ENCODE measurements at places on chromosomes 6 and 20. TPM values are rescaled to one million over a fixed set of nuclear protein-coding genes. Genes with fewer than 3 reads are reported as not detected.

DNA sequence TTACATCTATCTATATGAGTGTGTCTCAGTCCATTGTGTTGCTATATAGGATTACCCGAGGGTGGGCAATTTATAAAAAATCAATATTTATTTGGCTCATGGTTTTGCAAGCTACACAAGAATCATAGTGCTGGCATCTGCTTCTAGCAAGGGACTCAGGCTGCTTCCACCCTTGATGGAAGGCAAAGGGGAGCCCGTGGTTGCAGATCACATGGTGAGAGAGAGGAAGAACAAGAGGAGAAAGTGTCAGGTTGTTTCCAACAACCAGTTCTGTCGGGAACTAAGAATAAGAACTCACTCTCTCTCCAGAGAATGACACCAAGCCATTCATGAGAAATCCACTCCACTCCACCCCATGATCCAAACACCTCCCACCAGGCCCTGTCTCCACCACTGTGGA is 48.2 kb upstream of the TENT5A start:
- no peak for DNase-seq

DNA sequence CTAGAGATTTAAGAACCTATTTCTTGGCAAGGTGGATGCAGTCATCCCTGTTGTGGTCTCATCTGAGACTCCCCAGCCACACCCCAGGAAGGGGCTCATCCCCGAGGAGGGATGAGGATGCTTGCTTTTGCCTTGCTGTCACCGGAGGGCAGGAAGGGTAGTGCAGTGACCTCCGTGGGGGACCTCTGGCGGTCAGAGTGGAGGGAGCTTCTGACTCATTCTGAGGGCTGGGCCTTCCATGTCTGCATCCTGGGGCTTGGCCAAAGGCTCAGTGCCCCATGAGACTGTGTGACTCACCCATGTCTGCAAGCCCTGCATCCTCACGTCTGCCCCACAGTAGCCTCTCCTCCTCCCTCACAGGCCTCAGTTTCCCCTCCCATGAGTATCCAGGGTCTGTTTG is 38.7 kb downstream of the UQCC2 start:
- no peak for DNase-seq

DNA sequence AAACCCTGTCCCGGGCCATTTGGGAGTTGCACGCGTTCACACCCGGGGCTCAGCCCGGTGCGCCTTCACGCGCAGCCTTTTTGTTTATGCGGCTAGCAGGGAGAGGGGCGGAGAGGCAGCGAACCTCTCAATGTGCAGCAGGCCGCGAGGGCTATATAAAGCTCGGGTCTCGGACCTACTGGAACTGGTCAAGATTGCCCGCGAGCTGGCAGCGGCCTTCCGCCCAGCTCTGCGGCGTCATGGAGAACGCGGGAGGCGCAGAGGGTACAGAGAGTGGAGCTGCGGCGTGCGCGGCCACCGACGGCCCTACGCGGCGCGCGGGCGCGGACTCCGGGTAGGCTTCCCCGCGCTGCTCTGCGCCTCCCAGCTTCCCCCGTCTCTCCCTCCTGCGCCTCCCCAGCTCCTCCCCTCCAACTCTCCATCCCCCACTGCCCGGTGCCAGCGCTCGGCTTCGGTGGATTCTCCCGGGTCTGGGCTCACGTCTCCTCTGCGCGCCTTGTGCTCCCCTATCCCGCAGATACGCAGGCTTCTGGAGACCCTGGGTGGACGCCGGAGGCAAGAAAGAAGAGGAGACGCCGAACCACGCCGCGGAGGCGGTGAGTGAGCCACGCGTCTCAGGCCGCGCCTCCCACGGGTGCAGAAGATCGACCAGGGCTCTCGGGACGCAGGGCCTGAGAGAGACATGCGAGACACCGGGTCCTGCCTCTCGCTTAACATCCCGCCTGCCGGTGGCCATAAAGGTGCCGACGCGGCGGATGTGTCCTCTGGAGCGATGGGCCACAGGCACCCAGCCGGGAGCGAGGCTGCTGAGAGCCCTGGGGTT is at the start of gene RIPPLY2:
RIPPLY2 (plus strand) TSS at position 183 of the 823 bp plus-strand sequence; CDS start at position 240, 57 bp downstream.
- DNase-seq = no peak

- DNase-seq = peak; percentile 80
These were observed 34.1 kb upstream of the EZR start for GRCh38 chr6:158853072-158853879.

DNA sequence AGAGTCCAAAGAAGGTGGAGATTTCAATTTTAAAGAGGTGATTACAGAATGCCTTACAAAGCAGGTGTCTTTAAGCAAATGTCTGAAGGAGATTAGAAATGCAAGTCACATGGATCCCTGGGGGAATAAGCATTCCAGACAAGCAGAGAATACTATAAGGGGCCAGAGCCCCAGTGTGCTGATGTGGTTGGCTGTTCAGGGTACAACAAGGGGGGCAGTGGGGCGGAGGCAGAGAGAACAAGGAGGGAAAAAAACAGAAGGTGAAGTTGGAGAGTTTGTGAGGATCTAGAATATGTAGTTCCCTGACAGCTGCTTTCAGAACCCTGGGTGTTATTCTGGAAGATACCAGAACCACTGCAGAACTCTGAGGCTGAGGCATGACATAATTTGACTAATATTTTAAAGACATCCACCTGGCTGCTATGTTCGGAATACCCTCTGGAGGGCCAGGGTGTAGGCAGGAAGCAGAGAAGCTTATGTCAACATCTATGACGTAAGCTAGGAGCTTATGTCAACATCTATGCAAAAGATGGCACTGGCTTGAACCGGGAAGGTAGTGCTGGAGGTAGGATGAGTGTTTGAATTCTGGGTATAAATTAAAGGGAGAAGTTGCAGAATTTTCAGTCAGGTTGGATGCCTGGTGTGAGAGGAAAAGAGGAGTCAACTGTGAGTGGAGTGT is 276.3 kb upstream of the AGPAT4 start:
- DNase-seq = no peak

DNA sequence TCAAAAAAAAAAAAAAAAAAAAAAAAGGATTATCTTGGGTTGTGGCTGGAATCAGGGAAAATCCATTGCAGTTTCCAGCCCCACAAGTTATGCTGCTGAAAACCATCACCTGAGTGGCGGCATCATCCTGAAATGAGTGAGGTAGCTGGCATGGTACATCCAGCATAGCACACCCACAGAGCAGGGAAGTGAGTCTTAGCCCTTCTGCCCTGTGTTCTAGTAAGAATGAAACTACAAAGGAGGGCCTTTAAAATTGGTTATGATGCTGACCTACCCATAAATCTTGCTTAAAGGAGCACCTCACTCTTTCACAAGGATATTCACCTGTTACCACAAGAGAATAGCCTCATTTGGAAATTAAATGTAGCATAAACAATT is 119.2 kb downstream of the NFATC2 start:
- DNase-seq = no peak

GRCh38 chr20:44296011-44296410 is 15.0 kb downstream of the FITM2 start:
- DNase-seq = no peak

GRCh38 chr6:131819572-131820124 is 11.8 kb downstream of the ENPP1 start:
- DNase-seq = peak; percentile 30

DACT2 gene
- not detected for total RNA-seq

PLCG1 gene
- total RNA-seq = 16.4 TPM
